Dermis microvascular lymphatic vessel endothelial cell (primary cell): ENCODE measurements at places on chromosomes 12 and 14. TPM values are rescaled to one million over a fixed set of nuclear protein-coding genes. Genes with fewer than 3 reads are reported as not detected.

The FGF6 gene
- not detected in 2 replicates for total RNA-seq

The KRT73 gene
- not detected in 2 replicates for total RNA-seq

The SALL2 gene
- 0.13 and 0.89 TPM in 2 replicates for total RNA-seq

The HPD gene
- not detected in 2 replicates for total RNA-seq

The TUBA1A gene
- total RNA-seq, result 771 and 815 TPM in 2 replicates

The DAO gene
- not detected in 2 replicates for total RNA-seq

The NDRG2 gene
- 2.1 and 7.0 TPM in 2 replicates for total RNA-seq

The SLC39A2 gene
- not detected in 2 replicates for total RNA-seq

The HRK gene
- total RNA-seq, result not detected in 2 replicates

The RASSF9 gene
- 5.6 and 7.7 TPM in 2 replicates for total RNA-seq

The AVPR1A gene
- not detected in 2 replicates for total RNA-seq

The AQP6 gene
- total RNA-seq, result not detected in 2 replicates

The SCAF11 gene
- total RNA-seq, result 33.1 and 48.2 TPM in 2 replicates

The KRT75 gene
- not detected in 2 replicates for total RNA-seq

The NEUROD4 gene
- total RNA-seq, result not detected in 2 replicates

The ART4 gene
- total RNA-seq, result 74.8 and 91.9 TPM in 2 replicates

The RDH16 gene
- total RNA-seq, result under 0.01 and 0.13 TPM in 2 replicates

The SERPINA10 gene
- total RNA-seq, result not detected in 2 replicates

The ADSS1 gene
- 0.77 and 2.0 TPM in 2 replicates for total RNA-seq

The PROX2 gene
- total RNA-seq, result not detected in 2 replicates

The TBC1D30 gene
- 13.9 and 14.3 TPM in 2 replicates for total RNA-seq

The RABGGTA gene
- 10.7 and 19.7 TPM in 2 replicates for total RNA-seq

The CLEC9A gene
- not detected in 2 replicates for total RNA-seq

The GLIPR1L1 gene
- not detected in 2 replicates for total RNA-seq

The DMAC2L gene
- total RNA-seq, result 5.4 and 6.0 TPM in 2 replicates

The TAS2R8 gene
- not detected in 2 replicates for total RNA-seq

The CDC42BPB gene
- 89.3 and 127 TPM in 2 replicates for total RNA-seq

The PIWIL1 gene
- total RNA-seq, result under 0.01 TPM in 1 of 2 replicates, not detected in the other

The JPH4 gene
- total RNA-seq, result under 0.01 and 0.13 TPM in 2 replicates

The GPR137C gene
- total RNA-seq, result 0.77 and 1.3 TPM in 2 replicates

The GOLGA5 gene
- total RNA-seq, result 22.9 and 27.4 TPM in 2 replicates

The ACIN1 gene
- 36.8 and 43.0 TPM in 2 replicates for total RNA-seq

The P2RX4 gene
- 81.9 and 208 TPM in 2 replicates for total RNA-seq

The LMBR1L gene
- 79.7 and 97.0 TPM in 2 replicates for total RNA-seq

The HOXC12 gene
- total RNA-seq, result not detected in 2 replicates

The OLR1 gene
- total RNA-seq, result not detected in 2 replicates

The RIPK3 gene
- total RNA-seq, result 1.4 and 1.8 TPM in 2 replicates

The RERG gene
- total RNA-seq, result not detected in 2 replicates

The IQSEC3 gene
- total RNA-seq, result 0.13 TPM in 2 replicates

The ZNF605 gene
- 3.2 and 3.8 TPM in 2 replicates for total RNA-seq

The PLEKHG7 gene
- total RNA-seq, result not detected in 2 replicates

The WIF1 gene
- total RNA-seq, result under 0.01 TPM in 1 of 2 replicates, not detected in the other

The KRT77 gene
- not detected in 2 replicates for total RNA-seq

The GALNT16 gene
- total RNA-seq, result 0.13 TPM in 2 replicates

The KRT85 gene
- not detected in 2 replicates for total RNA-seq

The PPP1R12A gene
- 51.7 and 53.2 TPM in 2 replicates for total RNA-seq

The C12orf54 gene
- not detected in 2 replicates for total RNA-seq

The ACSS3 gene
- 0.25 and 0.26 TPM in 2 replicates for total RNA-seq

The GZMH gene
- not detected in 2 replicates for total RNA-seq

The ALX1 gene
- not detected in 2 replicates for total RNA-seq

The CD163L1 gene
- 16.0 and 23.6 TPM in 2 replicates for total RNA-seq

The TESPA1 gene
- total RNA-seq, result not detected in 2 replicates

The RHOJ gene
- total RNA-seq, result 65.9 and 163 TPM in 2 replicates
